ENCODE measurements at places on chromosomes 12 and 14.

DNA sequence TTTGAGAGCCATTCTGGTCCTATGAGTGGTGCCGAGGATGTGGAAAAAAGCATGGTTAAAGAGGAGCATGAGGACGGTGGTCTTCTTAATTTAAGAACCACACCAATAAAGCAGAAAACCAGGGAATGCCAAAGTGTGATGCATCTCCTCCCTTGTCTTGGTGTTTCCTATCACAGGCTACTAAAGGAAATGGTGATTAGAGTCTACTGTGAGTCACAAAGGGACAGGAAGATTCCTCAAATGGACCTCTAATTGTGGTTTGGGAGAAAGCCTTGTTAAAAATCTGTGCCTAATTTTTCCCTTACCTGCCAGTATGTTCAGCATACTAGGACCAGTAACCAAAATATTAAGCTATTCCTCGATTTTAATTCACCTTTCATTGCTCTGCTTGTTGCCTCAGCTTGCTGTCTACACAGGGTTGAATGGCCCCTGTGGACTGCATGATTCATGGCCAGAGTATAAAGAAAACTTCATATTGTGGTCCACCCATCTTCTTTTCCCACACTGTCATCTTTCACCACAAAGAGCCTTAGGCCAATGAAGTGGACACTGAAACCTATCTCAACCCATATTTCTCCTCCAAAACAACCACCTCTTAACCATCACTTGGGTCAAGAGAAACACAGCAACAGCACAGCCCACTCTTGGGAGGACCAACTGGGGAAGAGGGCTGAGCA lies 38.8 kb downstream of the DIO2 start:
- DNase-seq: no peak

DNA sequence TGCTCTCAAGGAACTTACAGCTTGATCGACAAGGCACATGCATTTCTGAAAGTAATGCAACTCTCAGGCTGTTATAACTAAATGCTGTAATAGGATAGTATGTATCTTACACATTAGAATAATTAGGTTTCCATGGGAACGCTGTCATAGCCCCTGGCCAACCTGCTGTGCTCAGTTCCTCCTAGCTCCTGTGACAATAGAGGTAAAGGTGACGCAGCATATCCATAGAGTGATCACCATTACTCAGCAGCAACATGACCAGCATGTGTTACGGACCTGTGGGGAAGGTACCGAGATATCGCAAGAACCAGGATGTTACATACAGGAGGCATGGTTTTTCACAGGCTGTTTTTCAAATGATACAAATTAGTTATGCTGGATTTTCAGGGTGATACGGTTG lies 150.7 kb downstream of the CAND1 start:
- no peak for DNase-seq

GRCh38 chr14:32784405-32784804 lies 154.3 kb upstream of the NPAS3 start:
- DNase-seq: no peak

GRCh38 chr12:94754653-94755052 lies 104.3 kb upstream of the TMCC3 start:
- no peak for DNase-seq

- no peak for DNase-seq
Observed at GRCh38 chr12:53696285-53696654, 20.4 kb upstream of the ATP5MC2 start.

- DNase-seq: no peak
Observed at GRCh38 chr14:78484028-78484427, 313.9 kb downstream of the NRXN3 start.

GRCh38 chr14:59215322-59215721 lies 26.9 kb downstream of the DAAM1 start:
- DNase-seq: no peak

- no peak for DNase-seq
Observed at GRCh38 chr14:86305058-86305457, 775.1 kb downstream of the FLRT2 start.

- no peak for DNase-seq
Observed at GRCh38 chr12:77914081-77914488, 83.4 kb downstream of the NAV3 start.

- no peak for DNase-seq
Observed at GRCh38 chr14:69712599-69713088, 54.3 kb upstream of the SRSF5 start.

DNA sequence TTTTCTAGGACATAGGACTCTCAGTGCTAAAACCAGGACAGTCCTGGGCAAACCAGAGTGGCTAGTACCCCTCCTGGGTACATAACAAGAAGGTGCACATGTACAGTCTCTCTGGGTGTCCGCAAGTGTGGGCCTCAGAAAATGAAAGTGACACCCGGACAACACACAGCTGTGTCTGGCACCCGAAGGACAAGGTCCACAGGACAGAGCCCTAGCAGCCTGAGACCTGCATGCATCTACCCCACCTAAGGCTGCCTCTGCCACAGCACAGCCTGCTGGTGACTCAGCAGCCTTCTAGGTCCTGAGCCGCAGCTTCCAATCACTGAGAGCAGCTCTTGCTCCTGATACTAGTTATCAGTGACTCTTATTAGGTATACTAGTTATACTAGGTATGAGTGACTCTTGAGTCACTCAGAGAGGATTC lies 784.1 kb upstream of the TBX3 start:
- DNase-seq: no peak

DNA sequence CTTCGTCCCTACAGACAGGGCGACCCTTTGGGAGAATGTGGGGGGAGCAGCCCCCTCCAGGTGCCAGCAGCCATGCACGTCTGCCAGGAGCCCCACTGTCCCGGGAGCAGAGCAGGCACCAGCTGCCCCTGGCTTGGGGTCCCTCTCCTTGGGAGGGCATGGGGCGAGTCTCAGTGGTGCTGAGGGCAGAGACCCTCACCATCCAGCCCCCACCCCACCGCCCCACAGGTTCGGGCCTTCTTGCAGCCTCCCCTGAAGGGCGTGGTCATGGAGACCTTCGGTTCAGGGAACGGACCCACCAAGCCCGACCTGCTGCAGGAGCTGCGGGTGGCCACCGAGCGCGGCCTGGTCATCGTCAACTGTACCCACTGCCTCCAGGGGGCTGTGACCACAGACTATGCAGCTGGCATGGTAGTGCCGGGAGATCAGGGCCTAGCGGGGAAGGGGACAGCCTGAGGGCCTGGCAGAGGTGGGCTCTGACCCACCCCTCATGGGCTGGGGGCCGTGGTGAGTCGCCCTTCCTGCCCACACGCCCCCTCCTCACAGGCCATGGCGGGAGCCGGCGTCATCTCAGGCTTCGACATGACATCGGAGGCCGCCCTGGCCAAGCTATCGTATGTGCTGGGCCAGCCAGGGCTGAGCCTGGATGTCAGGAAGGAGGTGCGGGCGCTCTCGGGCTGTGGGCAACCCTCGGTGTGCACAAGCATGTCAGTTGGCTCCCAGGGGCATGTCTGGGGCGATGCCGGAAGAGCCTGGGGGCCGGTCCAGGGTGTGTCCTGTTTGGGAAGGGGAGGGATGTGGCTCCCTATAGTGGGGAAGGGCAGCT lies 18.8 kb downstream of the ASPG start:
- DNase-seq: no peak

DNA sequence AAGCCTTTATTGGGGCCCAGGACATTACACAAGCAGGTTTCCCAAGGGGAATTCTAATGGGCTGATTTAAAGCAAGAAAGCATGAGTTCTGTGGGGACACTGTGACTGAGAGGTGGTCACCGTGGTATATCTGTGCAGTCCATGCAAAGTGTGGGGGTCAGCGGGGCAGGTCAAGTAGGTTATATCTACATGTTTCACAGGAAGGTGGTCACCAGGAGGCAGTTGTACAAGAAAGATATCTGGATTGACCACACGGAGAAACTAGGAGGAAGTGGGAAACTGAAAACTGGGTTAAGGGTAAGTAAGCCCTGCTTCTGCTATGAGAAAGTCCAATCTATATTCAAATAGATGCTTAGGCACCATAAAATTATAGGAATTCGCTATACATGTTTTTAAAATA lies 77.8 kb upstream of the CNOT2 start:
- DNase-seq: no peak

DNA sequence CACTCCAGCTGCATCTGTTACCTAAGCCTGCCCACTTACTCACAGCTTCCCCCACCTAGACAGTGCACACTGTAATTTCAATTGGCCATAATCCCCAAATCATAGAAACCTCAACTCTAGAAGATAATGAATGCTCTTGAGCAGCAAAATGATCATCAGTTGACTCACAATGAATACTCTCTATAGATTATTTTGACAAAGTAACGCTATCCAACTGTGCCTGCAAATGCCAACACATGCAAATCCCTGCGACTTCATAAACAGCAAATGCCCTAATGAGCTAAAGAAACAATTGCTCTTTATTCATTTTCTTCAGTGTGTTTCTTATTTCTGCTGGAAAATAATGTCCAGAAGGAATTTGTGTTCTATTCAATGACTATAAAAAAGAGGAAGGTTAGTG lies 319.5 kb downstream of the PAWR start:
- no peak for DNase-seq

- DNase-seq: no peak
Observed at GRCh38 chr12:113727651-113728061, 238.5 kb downstream of the RBM19 start.

- DNase-seq: no peak
Observed at GRCh38 chr12:123442774-123443173, 6.3 kb upstream of the RILPL2 start.

- no peak for DNase-seq
Observed at GRCh38 chr14:42437809-42438208, 831.1 kb downstream of the LRFN5 start.

DNA sequence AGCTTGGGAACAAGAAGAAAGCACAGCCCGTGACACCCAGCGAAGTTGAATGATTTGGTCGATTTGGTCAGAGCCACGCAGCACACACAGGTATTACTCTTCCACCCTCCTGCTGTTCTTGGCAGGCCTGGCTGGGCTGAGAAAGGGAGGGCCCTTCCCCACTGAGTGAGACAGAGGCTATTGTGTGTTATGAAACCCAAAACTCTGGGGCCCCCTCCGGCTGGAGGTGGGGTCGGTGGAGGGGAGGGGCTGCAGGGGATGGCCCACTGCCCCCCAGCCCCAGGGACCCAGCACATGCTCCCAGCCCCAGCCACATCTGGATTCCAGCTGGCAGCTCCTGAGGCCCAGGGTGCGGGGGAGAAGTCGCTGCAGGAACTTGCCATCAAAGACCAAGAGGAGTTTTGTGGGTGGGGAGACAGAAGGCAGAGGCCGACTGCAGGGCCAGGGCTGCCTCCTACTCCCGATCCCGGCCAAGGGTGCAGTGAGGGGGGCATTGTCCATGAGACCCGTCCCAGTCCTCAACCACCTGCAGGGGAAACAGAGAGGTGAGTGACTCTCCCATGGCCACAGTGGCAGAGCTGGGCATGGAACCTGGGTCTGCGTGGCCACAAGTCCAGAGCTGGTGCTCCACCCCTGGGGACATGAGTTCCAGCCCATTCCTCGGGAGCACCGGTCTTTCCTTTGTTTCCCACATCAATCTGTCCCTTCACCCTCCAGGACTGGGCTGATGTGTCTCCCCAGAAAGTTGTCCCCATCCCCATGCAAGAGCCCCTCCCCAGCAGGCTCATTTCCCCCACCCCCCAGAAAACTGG lies 8.7 kb downstream of the TMEM119 start:
- no peak for DNase-seq

DNA sequence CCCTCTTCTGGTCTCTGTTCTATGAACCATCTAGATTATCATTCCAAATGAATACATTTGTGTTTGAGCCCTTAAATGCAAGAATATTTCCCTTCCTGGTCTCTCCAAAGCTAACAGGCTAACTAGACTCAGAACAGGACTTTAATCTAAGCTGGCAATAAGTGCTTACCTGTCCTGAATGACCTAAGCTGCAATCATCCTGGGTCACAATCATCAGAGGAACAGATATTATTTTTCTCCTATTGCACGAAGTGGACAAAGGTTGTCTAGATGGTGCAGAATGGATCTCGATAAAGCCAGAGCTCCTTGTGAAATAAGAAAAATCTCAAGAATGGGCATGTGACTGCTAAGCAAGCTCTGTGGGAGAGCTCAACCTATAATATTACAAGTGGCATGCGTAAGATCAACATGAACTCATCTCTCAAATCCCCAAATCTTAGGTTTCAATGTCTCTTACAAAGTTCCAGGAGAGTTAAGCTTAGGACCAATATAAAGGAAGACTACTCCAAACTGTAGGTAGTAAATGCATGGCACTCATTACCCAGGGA lies 10.6 kb upstream of the NUMB start:
- no peak for DNase-seq

- no peak for DNase-seq
Observed at GRCh38 chr12:15897433-15897832, 13.7 kb upstream of the DERA start.

- no peak for DNase-seq
Observed at GRCh38 chr14:102518063-102518648, 8.6 kb upstream of the ANKRD9 start.

DNA sequence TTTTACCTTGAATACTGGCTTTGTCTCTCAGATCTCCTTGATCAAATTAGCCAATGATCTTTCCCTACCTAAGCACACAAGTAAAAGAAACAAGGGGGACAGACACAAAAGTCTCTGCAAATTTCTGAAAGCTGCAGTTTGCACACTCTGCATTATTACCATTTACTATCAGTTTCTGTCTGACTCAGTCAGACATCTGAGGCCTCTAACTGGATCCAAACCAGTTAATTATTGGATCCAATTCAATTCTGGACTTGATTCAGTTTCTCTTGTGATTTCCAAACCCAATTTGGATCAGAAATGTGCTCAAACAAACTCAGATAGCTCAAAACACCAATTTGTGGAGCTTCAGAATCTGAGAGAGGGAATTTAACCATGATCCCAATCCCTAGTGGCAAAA lies 16.6 kb downstream of the SSTR1 start:
- DNase-seq: no peak

- DNase-seq: no peak
Observed at GRCh38 chr14:66365388-66365787, 120.8 kb upstream of the CCDC196 start.

GRCh38 chr14:81033698-81034240 lies 78.3 kb downstream of the TSHR start:
- no peak for DNase-seq

GRCh38 chr14:102909911-102910310 lies 12.6 kb upstream of the AMN start:
- DNase-seq: no peak

GRCh38 chr12:102215992-102216691 lies 18.5 kb upstream of the PMCH start:
- no peak for DNase-seq

GRCh38 chr14:69610874-69611171 lies 573 bp upstream of the SUSD6 start:
- DNase-seq: no peak

Measured in CD4-positive, alpha-beta T cell treated with Interleukin-15 for 4 hours (primary cell).